ENCODE measurements at places on chromosomes 2 and 18. TPM values are rescaled to one million over a fixed set of nuclear protein-coding genes. Genes with fewer than 3 reads are reported as not detected.

Gene M1AP
- 0.09 TPM for total RNA-seq

Gene SERTAD2
- total RNA-seq, result 12.1 TPM

Gene TMEM178A
- 81.9 TPM for total RNA-seq

Gene KHK
- 0.22 TPM for total RNA-seq

Gene DYNAP
- 0.21 TPM for total RNA-seq

Gene SPP2
- not detected for total RNA-seq

All from motor neuron (in vitro differentiated cells).